Ecto neural progenitor cell (in vitro differentiated cells): ENCODE measurements at places on chromosomes 3 and 15.
A peak's percentile ranks its signal among the peaks of the same experiment; 100 is the strongest.

DNA sequence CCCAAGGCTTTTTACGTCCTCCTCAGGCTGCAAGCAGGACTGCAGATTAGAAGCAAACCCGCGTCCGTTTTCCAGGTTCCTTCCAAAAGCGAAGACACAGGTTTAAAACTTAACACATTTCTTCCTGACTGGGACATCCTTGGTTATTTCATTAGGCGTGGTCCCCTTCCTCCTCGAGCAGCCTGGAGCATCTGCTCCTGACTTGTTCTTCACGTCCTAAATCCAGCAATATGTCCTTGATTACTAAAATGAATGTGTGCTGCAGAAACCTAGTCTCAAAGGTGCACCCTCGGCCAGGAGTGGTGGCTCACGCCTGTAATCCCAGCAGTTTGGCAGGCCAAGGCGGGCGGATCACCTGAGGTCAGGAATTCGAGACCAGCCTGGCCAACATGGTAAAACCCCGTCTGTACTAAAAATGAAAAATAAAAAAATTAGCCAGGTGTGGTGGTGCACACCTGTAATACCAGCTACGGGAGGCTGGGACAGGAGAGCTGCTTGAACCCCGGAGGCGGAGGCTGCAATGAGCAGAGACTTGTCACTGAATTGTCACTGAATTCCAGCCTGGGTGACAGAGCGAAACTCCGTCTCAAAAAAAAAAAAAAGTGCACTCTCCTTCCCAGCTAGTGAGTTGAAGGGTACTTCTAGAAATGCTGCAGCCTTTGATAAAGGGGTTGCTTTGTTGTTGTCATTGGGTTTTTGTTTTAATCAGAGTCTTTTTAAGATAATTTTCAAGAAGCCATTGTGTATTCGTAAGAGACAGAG, 842 bp upstream of the LRIG1 start:
- no peak for DNase-seq

DNA sequence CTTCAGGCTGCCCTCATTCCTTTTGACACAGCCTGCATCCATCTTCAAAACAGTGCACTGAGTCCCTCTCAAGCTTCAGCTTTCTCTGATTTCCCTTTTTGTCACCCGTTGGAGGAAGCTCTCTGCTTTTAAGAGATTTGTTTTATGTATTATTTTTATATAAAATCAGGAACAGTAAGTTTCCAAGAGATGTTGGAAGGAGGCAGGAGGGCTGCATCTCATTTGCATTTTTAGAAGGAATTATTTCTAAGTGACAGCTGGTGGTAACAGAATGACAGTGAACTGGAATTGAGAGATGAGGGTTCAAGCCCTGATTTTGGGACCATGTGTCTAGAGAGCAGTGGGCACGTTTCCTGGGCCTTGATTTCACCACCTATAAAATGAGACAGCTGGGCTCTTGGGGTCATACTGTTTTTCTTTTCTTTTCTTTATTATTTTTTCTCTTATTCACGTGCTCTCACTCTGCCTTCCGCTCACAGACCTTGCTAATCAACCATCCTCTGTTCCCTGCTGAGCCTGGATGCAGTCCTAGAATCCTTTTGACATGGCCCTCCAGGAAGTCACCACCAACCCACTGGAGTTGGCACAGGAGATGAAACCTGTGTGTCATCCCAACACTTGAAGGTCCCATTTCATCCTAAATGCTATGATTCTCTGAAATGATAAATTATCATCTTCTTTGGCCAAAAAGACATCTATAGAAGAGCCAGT, 148.6 kb downstream of the CACNA2D3 start:
- DNase-seq = no peak

- no peak for DNase-seq
These were observed 4.5 kb downstream of the CEP19 start for GRCh38 chr3:196707566-196707965.

- peak; percentile 94 for DNase-seq
These were observed 14.8 kb upstream of the CYP11A1 start for GRCh38 chr15:74382004-74382816.

- no peak for DNase-seq
These were observed 35.6 kb upstream of the GYG1 start for GRCh38 chr3:148955544-148956346.

DNA sequence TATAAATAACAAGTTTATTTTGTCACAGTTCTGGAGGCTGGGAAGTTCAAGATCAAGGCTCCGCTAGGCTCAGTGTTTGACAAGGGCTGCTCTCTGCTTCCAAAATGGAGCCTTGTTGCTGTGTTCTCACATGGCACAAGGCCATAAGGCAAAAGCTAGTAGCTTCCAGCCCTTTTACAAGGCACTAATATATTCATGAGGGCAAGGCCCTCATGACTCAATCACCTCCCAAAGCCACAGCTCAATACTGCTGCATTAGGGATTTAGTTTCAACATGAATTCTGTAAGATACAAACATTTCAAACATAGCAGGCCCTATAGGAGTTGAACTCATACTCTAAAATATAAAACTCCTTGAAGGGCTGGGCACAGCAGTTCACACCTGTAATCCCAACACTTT, 30.2 kb downstream of the ZBTB11 start:
- no peak for DNase-seq

DNA sequence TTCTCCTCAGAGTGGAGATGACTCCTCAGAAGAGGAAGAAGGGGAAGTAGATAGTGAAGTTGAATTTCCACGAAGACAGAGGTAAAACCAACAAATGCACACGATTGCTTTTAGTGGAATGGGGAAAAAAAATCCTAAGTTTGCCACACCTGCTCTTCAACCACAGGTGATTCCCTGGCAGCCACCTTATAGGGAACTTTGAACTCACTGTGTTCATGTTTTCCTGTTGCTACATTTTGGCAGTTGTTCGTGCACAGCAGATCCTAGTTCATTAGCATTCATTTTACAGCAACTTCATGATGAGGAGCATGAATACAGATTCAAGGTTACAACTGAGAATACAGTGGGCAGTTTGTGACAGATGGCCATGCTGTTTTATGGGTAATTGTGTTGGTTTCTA, 21.5 kb downstream of the TMEM41A start:
- no peak for DNase-seq
